ENCODE measurements at places on chromosomes 6 and 20. TPM values are rescaled to one million over a fixed set of nuclear protein-coding genes. Genes with fewer than 3 reads are reported as not detected.

GRCh38 chr6:3721810-3722621 lies 29.5 kb downstream of the PXDC1 start:
- DNase-seq, result no peak

DNA sequence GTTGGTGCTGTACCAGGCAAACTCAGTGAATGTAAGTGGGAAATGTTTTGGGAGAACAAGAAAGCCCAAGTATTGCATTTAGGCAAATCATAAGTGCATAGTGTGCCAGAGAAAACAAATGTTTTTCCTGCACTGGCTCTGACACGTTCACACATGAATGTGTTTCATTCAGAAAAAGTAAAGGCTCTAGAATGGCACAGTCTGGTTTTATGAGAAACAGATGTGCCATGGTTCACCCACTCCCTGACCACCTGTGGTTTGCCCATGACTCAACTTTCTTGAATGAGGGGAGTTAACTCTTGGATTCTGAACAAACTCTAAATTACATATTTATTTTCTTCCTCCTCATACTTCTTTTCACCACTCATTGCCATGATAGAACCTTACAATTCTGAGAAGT lies 126.9 kb downstream of the KCNQ5 start:
- no peak for DNase-seq

DNA sequence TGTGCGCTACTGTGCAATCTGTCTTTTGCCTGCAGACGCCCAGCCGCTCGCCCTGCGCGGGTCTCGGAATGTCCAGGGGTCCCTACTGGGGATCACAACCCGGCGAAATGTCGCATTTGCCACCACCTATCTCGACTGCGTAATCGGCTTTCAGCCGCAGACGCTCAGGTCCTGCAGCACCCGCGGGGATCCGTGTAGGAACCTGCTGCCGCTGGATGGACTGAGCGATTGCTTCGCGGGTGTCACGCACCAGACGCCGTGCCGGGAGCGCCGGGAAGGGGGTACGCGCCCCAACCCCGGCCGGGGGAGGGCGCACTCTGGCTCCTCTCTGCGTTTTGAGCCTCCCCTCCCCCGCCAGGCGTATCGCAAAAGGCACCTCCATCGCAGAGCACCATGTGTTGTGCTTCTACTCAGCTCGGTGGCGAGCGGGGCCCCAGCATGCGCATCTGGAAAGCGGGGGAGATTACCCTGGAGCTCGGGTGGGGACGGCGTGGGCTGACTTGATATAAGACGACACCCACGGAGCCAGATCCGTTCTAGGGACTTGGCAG lies 747 bp upstream of the PTPRA start:
- DNase-seq, result no peak

DNA sequence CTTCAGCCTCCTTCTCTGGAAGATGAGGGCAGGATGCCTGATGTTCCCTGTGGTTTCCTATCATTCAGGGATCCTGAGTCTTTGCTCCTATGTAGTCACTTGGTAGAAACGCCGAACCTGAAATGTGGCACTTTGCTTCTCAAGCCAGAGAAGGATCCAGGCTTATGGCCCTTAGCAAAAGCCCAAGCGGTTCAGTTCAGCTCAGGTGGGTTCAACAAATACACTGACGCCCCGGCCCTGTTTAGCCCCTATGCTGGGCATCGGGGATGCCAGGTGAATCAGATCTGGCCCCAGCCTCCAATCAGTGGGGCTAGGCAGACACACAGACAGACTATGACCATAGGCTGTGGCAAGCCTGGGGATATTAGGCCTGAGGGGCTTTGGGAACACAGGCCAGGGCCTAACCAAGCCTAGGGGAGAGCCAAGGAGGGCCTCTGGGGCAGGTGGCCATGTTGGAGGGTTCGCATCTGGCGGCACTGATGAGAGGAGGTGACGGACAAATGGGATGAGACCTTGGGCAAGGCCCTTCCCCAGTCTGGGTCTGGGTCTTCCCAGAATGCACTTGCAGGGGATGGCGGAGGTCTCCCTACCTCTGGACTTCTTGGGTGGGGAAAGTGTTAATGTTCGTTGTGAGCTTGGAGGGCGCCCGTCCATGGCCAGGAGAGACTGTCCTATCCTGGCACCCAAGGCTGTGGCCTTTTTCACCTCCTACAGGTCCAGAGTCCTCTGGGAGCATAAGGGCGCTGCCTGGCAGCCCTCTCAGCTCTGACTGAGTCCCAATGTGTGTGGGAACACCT lies 17.6 kb upstream of the SRC start:
- DNase-seq, result no peak

PLA2G7 gene
- total RNA-seq, result 1.1 TPM

KIF6 gene
- total RNA-seq, result 0.19 TPM

DNA sequence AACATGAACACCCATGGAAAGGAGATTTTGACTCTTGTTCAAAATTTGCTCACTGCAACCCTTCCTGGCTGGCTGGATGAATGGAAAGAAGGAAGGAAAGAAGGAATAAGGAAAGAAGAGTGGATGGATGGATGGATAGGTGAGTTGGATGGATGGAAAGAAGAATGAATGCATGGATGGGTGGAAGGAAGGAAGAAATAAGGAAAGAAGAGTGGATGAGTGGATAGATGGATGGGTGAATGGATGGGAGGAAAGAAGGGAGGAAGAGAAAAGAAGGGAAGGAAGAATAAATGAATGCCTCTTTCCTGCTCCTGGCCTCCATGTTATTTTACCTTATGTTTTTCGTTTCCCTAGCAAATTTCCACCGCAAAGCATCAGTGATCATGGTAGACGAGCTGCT lies 74.2 kb upstream of the RIN2 start:
- no peak for DNase-seq

SDC4 gene
- 279 TPM for total RNA-seq

DNA sequence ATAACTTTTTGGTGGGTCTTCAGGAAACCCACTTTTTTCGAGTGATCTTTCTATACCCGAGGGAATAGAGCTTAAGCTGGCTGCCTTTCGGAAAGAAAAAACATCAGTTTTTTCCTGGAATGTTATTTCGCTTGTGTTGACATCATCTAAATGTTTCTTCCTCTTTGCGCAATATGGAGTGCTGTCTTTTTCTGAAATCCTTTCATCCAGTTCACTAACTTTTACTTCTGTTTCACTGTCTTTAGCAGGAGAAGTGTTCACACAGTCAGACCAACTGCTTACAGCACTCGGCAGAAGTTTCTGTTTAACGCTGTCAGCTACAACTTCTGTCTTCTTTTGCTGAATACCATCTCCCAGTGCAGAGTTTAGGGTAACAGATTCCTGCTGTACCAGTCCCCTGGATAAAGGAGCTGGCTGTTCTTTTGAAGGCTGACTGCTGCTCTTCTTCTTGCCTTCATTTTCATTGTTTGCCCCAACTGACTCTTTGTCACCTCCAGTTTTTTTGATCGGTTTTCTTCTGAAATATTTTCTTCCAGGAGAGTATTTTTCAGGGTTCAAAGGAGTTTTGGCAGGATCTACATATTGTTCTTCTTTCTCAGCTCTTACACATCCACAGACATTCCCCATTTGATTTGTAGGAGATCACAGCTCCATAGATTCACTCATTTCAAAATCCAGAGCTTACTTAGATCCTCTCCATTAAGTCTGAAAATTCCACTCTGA lies 50.0 kb upstream of the DST start:
- no peak for DNase-seq

- DNase-seq, result no peak
Measured at GRCh38 chr20:18005990-18006364, 37.2 kb downstream of the MGME1 start.

Measured in omental fat pad (tissue), 4 donors.